ENCODE measurements at places on chromosomes 12 and 14.

DNA sequence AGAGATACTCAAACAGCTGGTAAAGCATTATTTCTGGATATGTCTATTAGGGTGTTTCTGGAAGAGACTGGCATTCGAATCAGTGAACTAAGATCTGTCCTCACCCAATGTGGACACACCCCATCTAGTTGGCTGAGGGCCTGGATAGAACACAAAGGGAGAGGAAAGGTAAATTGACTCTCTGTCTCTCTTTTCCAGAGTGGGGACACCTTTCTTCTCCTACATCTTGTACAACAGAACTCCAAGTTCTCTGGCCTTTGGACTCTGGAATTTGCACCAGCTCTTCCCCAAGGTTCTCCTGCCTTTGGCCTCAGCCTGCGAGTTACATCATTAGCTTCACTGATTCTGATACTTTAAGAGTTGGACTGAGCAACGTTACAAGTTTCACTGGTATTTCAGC, 1253.9 kb downstream of the SLC16A7 start:
- no peak for DNase-seq

GRCh38 chr14:81125536-81125935, 95.2 kb downstream of the GTF2A1 start:
- DNase-seq: no peak

- DNase-seq: no peak
Measured at GRCh38 chr14:34460295-34460694, 1.7 kb downstream of the SPTSSA start.

- DNase-seq: no peak
Measured at GRCh38 chr14:69963966-69964365, 84.8 kb downstream of the SMOC1 start.

GRCh38 chr12:130347588-130347987, 9.9 kb downstream of the PIWIL1 start:
- DNase-seq: no peak

- no peak for DNase-seq
Measured at GRCh38 chr12:125079648-125080645, 14.7 kb downstream of the AACS start.

DNA sequence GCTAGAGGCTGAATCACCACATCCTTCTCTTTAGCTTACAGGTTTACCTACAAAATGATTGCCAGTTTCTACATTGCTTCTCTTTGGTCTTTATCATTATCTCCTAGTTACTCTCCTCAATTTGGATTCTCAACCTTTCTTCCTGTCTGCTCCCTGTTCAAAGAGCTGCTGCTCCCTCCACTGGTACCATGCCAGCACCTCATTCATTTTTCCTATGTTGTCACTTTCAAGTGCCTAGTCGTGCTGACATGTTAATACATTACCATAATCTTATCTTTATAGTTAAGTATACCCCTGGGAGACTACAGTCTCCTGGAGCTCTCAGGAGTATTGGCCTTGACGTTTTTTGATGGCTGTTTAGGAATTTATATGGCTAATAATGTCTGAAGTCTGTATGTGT, 14.2 kb downstream of the FRS2 start:
- no peak for DNase-seq

GRCh38 chr14:100610511-100611217, 23.4 kb upstream of the BEGAIN start:
- DNase-seq: no peak

- DNase-seq: no peak
Measured at GRCh38 chr14:92005019-92005418, 34.8 kb downstream of the TRIP11 start.

- no peak for DNase-seq
Measured at GRCh38 chr14:72600551-72601330, 293.2 kb downstream of the DPF3 start.

DNA sequence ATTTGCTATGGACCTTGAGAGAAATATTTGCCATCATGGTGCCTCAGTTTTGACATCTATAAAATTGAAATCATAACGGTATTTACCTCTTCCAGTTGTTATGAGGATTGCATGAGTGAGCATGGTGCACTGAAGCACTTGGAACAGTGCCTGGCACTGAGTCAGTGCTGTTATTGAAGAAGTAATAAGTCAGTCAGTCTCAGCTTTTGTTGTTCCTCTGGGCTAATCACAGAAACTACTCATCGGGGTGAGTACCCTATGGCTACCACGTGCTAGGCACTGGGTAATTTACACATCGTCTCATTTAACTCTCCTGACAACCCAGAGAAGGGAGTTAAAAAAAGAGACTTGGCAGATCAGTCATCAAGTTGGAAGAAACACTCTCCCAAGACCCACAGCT, 159.5 kb upstream of the NRXN3 start:
- no peak for DNase-seq

GRCh38 chr14:48710133-48710532, 876.0 kb downstream of the RPS29 start:
- DNase-seq: no peak

- DNase-seq: no peak
Measured at GRCh38 chr12:74775276-74775675, 237.6 kb downstream of the ATXN7L3B start.

- no peak for DNase-seq
Measured at GRCh38 chr14:32307881-32308582, 21.1 kb upstream of the AKAP6 start.

DNA sequence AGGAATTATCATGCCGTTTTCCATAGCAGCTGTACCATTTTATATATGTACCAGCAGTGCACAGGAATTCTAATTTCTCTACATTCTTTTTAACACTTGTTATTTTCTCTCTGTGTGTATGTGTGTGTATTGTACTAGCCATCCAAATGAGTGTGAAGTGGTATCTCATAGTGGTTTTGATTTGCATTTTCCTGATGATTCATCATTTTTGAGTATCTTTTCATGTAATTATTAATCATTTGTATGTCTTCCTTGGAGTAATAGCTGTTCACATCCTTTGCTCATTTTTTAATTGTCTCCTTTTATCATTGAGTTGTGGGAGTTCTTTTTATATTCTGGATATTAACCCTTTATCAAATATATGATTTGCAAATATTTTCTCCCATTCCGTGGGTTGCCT, 95.6 kb upstream of the MANSC4 start:
- no peak for DNase-seq

DNA sequence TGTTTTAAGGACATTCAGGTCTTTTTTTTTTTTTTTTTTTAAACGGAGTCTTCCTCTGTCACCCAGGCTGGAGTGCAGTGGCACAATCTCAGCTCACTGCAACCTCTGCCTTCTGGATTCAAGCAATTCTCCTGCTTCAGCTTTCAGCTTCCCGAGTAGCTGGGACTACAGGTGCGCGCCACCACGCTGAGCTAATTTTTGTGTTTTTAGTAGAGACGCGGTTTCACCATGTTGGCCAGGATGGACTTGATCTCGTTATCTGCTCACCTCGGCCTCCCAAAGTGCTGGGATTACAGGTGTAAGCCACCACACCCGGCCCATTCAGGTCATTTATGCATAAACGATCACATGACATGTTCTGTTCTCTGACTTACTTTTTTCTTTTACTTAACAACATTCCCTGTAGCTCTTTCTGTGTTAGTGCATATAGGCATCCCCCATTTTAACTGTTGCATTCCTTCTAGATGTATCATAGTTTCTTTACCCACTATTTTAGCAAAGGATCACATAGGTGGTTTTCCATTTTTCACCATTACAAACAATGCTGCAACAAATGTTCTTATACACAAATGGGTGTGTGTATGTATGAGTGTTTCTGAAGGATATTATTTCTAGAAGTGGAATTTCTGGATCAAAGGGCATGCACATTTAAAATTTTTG, 74.2 kb downstream of the ARF6 start:
- no peak for DNase-seq

DNA sequence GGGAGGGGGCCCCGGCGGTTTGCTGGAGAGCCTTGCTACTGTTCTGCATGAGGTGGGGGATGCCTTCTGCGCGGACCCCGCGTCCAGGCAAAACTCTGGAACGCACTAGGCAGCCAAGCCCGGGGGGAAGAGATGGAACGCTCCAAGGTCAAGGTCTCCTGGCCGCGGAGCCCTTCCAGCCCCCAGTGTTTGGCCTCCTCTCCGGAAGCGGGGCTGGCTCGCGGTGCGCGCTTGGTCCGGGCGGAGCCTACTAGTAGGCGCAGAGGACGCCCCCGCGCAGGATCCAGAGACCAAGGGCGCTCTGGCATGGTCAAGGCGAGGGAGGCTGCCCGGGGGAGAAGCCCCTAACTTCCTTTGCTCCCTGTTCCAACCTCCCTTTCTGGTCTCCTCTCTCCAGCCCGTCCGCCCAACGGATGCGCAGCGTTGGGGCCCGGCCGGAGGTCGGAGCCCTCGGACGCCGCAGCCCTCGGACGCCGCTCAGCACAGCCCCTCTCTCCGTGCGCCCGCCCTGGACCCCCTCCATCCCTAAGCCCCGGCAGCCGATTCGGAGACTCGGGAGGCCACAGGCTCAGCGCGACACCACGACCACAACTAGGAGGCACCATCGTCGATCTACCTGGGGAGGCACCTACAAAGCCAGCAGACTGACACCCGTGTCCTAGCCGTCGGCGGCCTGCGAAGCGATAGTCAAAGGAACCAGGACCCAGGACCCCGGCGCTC, 669 bp upstream of the KCNK13 start:
- DNase-seq: no peak

GRCh38 chr12:69073035-69073434, 140.1 kb upstream of the CPM start:
- no peak for DNase-seq

DNA sequence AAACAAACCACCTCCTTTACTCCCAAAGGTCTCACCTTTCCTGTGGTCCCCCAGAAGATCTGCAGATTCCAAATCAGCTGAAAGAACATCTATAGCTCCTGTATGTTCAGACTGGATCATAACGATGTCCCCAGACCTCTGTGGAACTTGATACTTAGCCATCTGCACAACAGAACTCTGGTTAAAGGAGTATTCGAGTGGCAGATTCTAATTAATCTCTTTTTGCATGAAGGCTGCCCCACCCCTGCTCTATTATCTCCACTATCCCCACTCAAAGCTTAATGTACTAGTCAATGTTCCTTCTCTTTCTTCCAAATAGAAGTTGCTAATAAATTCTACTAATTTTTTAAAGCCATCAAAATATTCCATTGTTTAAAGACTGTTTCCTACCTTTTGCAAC, 22.8 kb downstream of the GSTZ1 start:
- DNase-seq: no peak

DNA sequence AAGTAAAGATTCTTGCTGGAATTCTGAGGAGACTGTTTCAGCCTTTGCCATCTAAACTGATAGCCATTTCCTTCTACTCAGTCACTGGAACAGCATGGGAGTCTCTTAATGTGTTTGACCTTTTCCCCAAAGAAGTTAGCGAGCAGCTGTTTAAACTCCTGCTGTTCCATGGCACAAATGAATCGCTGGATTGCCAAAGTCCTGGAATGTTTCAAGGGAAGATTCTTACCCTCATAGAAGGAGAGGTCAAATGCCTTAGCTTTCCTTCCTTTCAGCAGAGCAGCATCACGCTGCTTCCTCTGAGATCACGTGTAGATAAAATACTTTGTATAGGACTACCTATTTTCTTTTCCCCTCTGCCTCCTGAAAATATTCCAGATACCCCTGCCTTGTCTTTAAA, 10.5 kb upstream of the NR2C1 start:
- DNase-seq: peak; percentile 17

- no peak for DNase-seq
Measured at GRCh38 chr14:98175436-98175835, 1096.6 kb downstream of the BCL11B start.

- DNase-seq: no peak
Measured at GRCh38 chr12:73124480-73124879, 852.3 kb downstream of the TRHDE start.

DNA sequence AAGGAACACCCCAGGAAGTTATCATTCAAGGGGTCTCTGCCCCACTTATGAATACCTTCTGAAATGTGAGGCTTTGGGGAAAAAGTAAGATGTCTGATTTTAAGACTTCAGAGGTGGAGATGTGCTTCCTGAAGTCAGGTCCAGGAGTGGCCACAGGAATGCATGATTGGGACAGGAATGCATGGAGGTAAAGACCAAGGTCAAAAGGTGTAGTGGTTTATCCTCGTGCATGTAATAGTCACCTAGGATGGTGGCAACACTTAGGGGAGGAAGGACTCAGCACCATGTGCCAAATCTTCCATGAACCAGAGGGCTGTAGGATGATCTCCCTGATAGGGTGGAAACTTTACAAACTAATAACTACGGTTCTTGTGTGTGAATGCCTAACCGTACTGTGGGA, 217.3 kb downstream of the C12orf75 start:
- no peak for DNase-seq

DNA sequence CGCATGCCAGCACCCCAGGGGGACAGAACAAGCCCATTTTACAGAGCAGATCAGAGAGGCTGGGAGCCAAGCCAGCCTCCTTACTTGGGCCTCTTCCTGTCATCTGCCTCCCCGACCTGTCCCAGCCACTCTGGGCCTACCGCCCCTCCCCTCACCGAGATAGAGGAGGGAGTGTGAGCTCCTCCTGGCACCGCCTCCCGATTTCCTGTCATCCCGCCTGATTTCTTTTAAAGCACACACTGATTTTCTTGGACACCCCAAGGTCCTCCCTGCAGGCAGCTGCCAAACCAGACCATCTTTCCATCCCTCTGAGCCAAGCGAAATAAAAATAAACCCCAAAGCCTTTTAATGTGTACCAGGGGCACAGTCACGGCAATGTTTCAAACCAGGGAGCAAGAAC, 108.4 kb downstream of the RFLNA start:
- no peak for DNase-seq

- no peak for DNase-seq
Measured at GRCh38 chr14:82667501-82667900, 1133.8 kb upstream of the SEL1L start.

DNA sequence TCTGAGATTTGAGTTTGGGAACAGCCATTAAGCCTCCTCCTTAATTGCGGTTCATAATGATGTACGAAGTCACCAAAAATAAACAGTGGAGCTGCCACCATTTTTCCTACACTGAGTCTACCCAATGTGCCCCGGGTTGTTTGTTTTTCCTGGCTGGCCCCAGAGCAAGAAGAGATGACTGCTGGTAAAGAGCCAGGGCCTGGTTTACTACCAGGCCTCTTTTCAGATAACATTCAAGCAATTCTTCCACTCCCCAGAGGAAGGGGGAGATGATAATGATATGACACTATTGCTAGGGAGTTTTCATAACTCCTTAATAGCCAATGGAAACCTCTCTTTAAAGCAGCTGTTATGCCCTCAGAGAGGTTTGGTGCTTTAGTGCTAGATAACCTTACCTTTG, 42.3 kb downstream of the BRAP start:
- DNase-seq: no peak

DNA sequence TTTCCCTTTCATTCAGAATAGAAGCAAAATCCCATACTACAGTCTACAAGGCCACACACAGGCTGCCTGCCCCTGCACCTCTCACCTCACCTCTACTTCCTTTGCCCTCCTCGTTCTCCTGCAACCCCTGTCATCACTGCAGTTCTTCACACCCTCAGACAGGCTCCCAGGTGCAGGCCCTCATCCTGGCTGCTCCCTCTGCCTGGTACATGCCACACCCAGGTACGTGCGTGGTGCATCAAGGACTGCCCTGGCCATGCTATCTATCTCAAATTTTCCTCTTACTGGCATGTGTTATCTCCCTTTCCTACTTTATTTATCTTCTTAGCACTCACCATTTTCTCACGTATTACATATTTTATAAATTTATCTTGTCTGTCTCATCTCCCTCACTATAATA, 24.3 kb downstream of the TM7SF3 start:
- DNase-seq: no peak

- DNase-seq: no peak
Measured at GRCh38 chr12:114674251-114675047, 9.5 kb downstream of the TBX3 start.

- DNase-seq: no peak
Measured at GRCh38 chr14:101065696-101066694, 162.5 kb upstream of the RTL1 start.

Data from kidney capillary endothelial cell (primary cell).